ENCODE measurements at places on chromosomes 16 and 17.
A peak's percentile ranks its signal among the peaks of the same experiment; 100 is the strongest.

GRCh38 chr17:7677388-7678067 lies 9.8 kb downstream of the TP53 start:
- DNase-seq = no peak

GRCh38 chr17:18262641-18263040 lies 2.2 kb downstream of the MIEF2 start:
- no peak for DNase-seq

DNA sequence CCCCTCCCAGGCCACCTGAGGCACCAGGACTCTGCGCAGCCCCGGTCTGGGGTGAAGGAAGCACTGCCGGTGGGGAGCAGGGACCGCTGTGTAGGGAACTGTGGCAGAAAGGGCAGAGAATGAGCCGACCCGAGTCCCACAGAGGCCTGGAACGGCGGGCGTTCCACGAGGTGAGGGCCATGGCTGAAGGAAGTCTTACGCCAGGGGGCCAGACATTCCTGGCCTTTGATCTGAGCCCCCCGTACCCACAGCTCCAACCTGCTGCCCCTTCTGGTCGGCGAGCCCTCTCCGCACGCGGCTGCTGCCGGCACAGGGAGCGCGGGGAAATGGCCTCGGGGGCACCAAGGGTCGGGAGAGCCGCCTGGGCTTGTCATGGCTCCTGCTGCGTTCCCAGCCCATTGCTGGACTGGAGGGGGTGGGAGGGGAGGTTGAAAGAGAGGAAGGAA lies 1.4 kb upstream of the WNT3 start:
- DNase-seq = no peak

DNA sequence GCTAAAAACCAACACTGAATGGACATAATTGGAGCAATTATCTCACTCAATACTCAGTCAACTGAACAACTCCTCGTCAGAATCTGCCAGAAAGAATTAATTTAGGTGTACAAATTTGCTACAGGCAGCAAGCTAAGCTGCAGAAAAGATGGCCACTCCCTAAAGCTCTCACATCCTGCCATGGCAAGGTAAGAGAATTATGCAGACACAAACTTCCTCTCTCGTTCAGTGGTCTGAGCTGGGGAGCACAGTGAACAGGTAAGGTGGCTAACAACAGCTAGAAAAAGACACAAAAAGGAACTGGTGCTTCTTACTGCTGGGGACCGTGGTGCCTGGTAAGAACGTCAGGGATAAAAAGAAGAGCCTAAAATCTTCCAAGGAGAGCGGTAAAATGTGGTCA lies 74.9 kb upstream of the BCAR1 start:
- DNase-seq = no peak

- DNase-seq = no peak
Measured at GRCh38 chr17:82392209-82392920, 20.8 kb downstream of the UTS2R start.

DNA sequence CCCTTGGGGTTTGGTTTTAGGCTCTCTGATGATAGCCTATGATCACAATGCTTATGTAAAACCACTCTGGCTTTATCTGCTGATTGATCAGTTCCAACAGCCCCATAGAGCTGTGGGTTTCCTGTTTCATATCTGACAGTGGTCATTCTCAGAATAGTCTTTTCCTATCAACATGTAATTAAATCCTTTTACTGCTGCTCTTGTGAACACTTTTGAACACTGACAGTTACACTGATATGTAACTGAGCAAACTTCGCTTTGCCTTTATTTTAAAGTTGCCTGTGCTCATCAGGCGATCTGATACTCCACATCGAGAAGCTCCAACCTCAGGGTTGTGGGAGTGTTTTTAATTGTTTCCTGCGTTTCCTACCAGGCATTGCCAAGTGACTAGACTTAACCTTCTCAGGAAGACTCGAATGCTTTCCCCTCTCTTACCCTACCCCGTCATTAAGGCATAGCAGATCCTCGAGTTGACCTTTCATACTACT lies 17.3 kb upstream of the CLEC18B start:
- DNase-seq = peak; percentile 30

DNA sequence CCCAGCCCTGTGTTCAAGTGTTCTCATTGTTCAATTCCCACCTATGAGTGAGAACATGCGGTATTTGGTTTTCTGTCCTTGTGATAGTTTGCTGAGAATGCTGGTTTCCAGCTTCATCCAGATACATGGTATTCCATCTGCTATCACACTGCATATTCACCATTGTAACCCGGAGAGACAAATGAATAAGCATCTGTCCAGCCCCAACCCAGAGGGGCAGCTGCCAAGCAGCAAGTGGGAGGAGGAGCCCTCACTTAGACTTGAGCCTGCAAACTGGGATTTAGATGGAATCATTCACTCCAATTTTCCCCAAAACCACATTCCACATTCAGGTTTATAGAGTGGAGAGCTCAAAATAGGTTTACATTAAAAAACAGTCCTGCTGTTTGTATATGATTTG lies 41.6 kb downstream of the SHISA6 start:
- DNase-seq = no peak

GRCh38 chr17:81393684-81394376 lies 1.4 kb upstream of the BAHCC1 start:
- peak; percentile 62 for DNase-seq

DNA sequence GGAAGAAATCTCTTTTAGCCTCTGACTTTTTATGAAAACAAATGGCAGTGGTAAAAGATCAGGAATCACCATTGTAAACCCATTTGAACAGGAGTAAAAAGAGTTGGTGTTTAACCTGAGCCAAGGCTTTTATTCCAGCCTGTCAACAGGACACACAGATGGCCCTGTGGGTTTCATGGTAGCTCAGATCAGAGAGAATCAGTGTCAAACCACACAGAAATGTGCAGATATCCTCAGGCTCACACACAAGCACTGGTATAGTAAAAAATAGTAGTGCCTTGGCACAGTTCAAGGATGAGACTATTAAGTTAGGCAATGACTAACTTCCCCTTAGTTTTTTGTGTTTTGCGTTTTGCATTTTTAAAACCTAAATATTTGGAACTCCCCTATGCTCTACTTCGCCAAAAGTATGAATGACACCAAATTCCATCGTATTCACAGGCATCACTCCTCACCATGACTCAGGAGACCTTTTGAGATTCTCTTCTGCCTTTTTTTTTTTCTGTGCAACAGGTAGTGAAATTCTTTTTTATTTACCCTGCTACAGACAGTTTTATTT lies 1200.0 kb downstream of the CDH11 start:
- DNase-seq = no peak

Measured in CD4-positive, alpha-beta T cell treated with Interleukin-12 subunit alpha and Interleukin-12 subunit beta, for 1 hour (primary cell).